ENCODE measurements at places on chromosomes 1 and 21.

GRCh38 chr21:45262616-45263015 is 25.1 kb downstream of the POFUT2 start:
- DNase-seq: no peak
- peaks cover 10% of the 10 kb centered on the region for H3K27me3 ChIP-seq
- H3K4me3 ChIP-seq: no peak overlapping the region
- peaks cover 11% of the 10 kb centered on the region for H3K4me1 ChIP-seq
- no peak overlapping the region for H3K27ac ChIP-seq

- no peak overlapping the region for H3K4me3 ChIP-seq
- no peaks in the 10 kb centered on the region for H3K4me1 ChIP-seq
- no peaks in the 10 kb centered on the region for H3K27me3 ChIP-seq
Observed at GRCh38 chr1:70462611-70463010, 51.5 kb downstream of the CTH start.

- H3K36me3 ChIP-seq: no peaks in the 10 kb centered on the region
- H3K4me3 ChIP-seq: no peak overlapping the region
- no peak overlapping the region for H3K27ac ChIP-seq
- no peak for DNase-seq
Observed at GRCh38 chr1:156682166-156682890, 5.1 kb upstream of the NES start.

DNA sequence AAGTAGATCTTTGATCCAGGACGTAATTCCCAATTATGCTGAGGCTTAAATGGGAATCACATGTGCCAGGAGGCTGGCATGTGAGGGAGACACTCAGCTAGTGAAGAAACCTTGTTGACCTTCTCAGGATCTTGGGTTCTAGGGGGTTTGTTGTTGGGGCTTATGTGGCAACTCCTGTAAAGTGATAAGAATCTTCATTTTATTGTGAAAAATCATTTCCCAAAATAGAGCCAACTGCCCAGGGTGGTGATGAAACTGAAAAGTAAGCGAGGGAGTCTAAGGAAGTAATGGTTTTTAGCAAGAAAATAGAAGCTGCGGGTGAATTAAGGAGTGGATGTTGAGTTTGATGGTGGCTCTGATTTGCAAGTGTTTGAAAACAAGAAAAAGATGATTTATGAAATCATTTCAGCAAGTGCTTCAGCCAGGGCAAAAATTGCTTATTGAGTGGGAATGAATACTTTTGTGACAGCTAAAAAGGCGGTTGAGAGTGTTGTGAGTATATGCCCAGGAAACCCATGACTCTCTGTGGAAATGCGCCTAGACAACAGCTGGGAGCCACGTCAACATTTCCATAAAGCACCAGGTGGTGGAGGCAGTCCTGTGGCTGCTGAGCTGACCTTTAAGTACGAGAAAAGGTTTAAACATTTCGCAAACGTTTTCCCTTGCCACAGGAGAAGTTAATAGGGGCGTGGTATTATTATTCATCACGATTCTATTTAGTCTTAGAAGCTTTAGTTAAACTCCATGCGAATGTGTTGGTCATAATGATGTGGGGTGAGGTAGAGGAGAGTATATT is 102.7 kb downstream of the HMGB4 start:
- peaks cover 7% of the 10 kb centered on the region for H3K4me1 ChIP-seq
- H3K36me3 ChIP-seq: no peaks in the 10 kb centered on the region
- H3K4me3 ChIP-seq: no peak overlapping the region
- DNase-seq: no peak

- H3K27ac ChIP-seq: no peak overlapping the region
- H3K27me3 ChIP-seq: no peaks in the 10 kb centered on the region
- DNase-seq: no peak
- H3K36me3 ChIP-seq: no peaks in the 10 kb centered on the region
- H3K4me1 ChIP-seq: no peaks in the 10 kb centered on the region
Observed at GRCh38 chr1:235818632-235819136, 48.0 kb downstream of the LYST start.

DNA sequence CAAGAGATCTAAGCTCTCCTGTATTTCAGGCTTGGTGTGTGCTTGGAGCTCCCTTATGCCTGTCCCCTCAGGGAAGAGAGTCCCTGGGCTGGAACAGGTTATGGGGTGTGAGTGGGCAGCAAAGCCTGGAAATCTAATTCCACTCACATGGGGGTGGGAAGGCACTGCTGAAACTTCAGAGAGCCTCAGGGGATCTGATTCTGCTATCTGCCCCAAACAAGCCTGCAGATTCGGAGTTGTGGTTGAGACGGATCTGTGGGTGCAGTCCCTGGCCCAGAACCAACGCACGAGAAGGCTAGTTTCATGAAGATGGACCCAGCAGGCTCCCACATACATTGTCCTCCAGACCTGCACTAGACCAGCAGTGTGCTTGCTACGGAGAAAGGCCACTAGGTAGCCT is 2.9 kb downstream of the BLACAT1 start:
- no peaks in the 10 kb centered on the region for H3K36me3 ChIP-seq
- DNase-seq: no peak
- no peak overlapping the region for H3K27ac ChIP-seq
- no peak overlapping the region for H3K4me3 ChIP-seq
- H3K27me3 ChIP-seq: peaks cover 94% of the 10 kb centered on the region
- peaks cover 35% of the 10 kb centered on the region for H3K4me1 ChIP-seq

DNA sequence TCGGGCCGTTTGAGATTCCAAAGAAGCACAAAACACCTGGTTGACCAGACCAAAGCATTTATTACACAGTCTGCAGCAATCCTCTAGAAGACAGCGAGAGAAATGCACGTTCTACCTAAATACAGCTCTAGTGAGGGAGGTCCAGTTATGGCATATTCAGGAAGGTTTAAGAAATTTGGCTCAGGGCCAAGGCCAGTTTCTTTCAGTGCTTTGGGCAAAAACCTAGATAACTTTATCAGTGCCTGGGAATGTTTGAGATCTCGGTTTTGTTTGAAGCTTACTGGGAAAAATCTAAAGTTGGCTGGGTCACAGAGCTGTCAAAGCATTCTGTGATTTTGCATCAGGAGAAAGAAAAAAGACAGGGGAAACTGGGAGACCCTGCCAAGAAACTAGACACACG is 514.0 kb upstream of the TMPRSS15 start:
- no peaks in the 10 kb centered on the region for H3K27me3 ChIP-seq
- no peak overlapping the region for H3K27ac ChIP-seq
- no peaks in the 10 kb centered on the region for H3K4me1 ChIP-seq
- DNase-seq: no peak

- peak overlapping the region; percentile 73 for H3K4me3 ChIP-seq
- peaks cover 47% of the 10 kb centered on the region for H3K4me1 ChIP-seq
Observed at GRCh38 chr1:11653101-11653860, 948 bp downstream of the FBXO2 start.

GRCh38 chr1:206855859-206856258 is 9.6 kb upstream of the IL20 start:
- no peaks in the 10 kb centered on the region for H3K4me1 ChIP-seq
- no peak for DNase-seq
- H3K27me3 ChIP-seq: peaks cover 31% of the 10 kb centered on the region
- H3K4me3 ChIP-seq: no peak overlapping the region
- no peak overlapping the region for H3K27ac ChIP-seq

DNA sequence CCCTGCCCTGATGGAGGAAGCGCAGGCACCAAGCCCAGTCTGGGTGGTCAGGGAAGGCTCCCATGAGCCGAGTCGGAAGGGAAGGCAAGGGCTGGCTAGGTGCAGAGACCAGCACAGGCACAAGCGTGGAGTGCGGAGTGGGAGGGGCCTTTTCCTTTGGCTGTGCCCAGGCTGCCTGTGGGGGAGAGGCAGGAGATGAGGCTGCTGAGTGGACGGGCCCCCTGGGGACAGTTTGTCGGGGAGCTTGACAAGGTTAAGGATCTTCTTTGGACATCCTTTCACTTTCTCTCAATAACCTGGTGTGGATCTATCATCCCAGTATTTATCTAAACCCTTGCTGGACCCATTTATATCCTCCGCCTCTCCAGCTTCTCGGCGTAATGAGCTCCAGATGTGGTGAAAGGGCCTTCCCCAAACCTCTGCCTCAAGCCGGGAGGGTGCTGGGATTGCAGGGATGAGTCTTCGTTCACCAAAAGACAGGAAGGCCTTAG is 42.9 kb downstream of the EPHB2 start:
- no peaks in the 10 kb centered on the region for H3K36me3 ChIP-seq
- no peak for DNase-seq
- H3K4me1 ChIP-seq: peaks cover 23% of the 10 kb centered on the region
- H3K27ac ChIP-seq: no peak overlapping the region

- DNase-seq: no peak
- H3K27me3 ChIP-seq: no peaks in the 10 kb centered on the region
- H3K4me1 ChIP-seq: peaks cover 6% of the 10 kb centered on the region
- peaks cover 29% of the 10 kb centered on the region for H3K36me3 ChIP-seq
- H3K4me3 ChIP-seq: no peak overlapping the region
Observed at GRCh38 chr21:41800425-41801320, 33.8 kb upstream of the RIPK4 start.

DNA sequence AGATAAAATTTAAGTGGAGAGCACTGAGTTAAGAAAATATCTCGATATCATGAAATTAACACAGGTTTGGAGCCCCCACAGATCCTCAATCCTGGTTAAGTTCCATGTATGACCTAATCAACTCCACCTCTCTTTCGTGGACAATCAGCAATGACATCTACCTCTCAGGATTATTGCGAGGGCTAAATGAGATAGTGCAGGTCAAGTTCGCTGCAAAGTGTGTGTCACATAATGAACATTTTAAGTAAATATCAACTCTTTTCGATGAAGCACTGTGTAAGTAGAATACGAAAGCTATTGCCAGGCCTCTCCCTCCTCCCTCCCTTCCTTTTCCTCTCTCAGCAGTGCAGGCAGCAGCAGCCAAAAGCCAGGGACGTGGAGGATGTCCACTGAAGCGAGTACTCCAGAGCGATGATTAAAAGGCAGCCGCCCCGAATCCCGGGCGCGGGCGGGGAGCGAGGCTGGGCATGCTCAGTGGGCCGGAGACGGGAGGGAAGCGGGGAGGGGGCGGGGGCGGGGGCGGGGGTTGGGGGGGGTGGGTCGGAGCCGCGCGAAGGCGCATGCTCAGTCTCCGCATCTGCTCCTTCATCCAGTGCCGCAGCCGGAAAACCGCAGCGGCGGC is at the start of gene CAMSAP2:
CAMSAP2 (plus strand) TSS at position 567 of the 622 bp plus-strand sequence. CDS start 935 bp downstream, outside the sequence.
- peaks cover 49% of the 10 kb centered on the region for H3K4me1 ChIP-seq
- peak within 1 kb of the TSS; percentile 92 for H3K4me3 ChIP-seq
- peak; percentile 91 for DNase-seq
- H3K27me3 ChIP-seq: no peaks in the 10 kb centered on the region
- no peaks in the 10 kb centered on the region for H3K36me3 ChIP-seq
- peak within 1 kb of the TSS; percentile 100 for H3K27ac ChIP-seq

DNA sequence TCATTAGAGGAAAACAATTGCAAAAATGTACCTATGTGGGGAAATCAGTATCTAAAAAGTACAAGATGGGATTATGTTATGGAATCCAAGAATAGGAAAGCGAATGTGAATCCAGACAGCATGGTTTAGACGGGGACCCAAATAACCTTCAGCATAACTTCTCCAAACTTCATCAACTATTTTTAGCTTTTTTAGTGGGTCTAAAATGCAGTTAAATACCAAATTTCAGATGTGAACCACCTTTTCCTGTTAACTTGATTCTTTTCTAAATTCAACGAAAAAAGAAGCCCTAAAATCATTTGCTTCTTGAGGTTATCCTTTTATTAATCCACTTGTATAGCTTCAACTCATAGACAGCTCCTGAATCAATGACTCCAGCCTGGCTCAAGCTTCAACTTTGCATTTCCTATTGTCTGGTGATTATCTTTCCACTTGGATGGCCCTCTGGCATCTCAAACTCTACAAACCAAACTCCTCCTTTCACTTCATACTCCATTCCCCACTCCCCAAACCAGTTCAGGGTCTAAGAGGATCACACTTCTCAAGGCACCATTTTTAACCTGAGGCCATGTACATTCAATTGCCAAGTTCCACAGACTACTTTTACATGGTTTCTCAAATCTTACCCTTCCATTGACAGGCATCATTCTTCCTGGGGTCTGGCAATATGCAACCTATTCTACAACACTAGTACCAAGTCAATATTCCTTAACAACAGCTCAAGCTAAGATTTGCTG is 7.4 kb downstream of the ERRFI1 start:
- peaks cover 83% of the 10 kb centered on the region for H3K4me1 ChIP-seq
- peaks cover 10% of the 10 kb centered on the region for H3K36me3 ChIP-seq
- H3K27ac ChIP-seq: no peak overlapping the region
- H3K4me3 ChIP-seq: no peak overlapping the region

DNA sequence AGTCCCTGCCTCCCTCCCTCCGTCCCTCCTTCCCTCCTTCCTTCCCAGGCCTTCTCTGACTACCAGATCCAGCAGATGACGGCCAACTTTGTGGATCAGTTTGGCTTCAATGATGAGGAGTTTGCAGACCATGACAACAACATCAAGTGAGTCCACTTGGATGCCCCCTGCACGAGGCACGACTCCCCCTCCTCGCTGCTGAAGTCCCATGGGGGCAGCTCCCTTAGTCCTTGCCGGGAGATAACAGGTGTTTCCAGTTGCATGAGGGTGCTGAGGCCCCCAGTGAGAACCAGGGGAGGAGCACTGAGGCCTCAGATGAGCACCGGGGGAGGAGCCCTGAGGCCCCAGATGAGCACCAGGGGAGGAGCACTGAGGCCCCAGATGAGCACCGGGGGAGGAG is 200.0 kb downstream of the LIPI start:
- H3K4me1 ChIP-seq: no peaks in the 10 kb centered on the region
- H3K4me3 ChIP-seq: no peak overlapping the region
- no peaks in the 10 kb centered on the region for H3K36me3 ChIP-seq
- H3K27ac ChIP-seq: no peak overlapping the region
- no peak for DNase-seq

GRCh38 chr1:66626261-66626660 is 92.3 kb downstream of the SGIP1 start:
- no peak overlapping the region for H3K27ac ChIP-seq
- no peaks in the 10 kb centered on the region for H3K36me3 ChIP-seq

GRCh38 chr1:58318157-58319005 is 228.1 kb downstream of the OMA1 start:
- no peaks in the 10 kb centered on the region for H3K36me3 ChIP-seq
- H3K27ac ChIP-seq: no peak overlapping the region
- DNase-seq: no peak
- H3K4me1 ChIP-seq: no peaks in the 10 kb centered on the region
- H3K27me3 ChIP-seq: peaks cover 12% of the 10 kb centered on the region

- H3K27ac ChIP-seq: peak overlapping the region; percentile 96
- peak overlapping the region; percentile 87 for H3K4me3 ChIP-seq
- DNase-seq: peak; percentile 36
- no peaks in the 10 kb centered on the region for H3K36me3 ChIP-seq
- peaks cover 92% of the 10 kb centered on the region for H3K27me3 ChIP-seq
- H3K4me1 ChIP-seq: peaks cover 74% of the 10 kb centered on the region
Observed at GRCh38 chr1:3069491-3070308, 697 bp downstream of the PRDM16 start.

DNA sequence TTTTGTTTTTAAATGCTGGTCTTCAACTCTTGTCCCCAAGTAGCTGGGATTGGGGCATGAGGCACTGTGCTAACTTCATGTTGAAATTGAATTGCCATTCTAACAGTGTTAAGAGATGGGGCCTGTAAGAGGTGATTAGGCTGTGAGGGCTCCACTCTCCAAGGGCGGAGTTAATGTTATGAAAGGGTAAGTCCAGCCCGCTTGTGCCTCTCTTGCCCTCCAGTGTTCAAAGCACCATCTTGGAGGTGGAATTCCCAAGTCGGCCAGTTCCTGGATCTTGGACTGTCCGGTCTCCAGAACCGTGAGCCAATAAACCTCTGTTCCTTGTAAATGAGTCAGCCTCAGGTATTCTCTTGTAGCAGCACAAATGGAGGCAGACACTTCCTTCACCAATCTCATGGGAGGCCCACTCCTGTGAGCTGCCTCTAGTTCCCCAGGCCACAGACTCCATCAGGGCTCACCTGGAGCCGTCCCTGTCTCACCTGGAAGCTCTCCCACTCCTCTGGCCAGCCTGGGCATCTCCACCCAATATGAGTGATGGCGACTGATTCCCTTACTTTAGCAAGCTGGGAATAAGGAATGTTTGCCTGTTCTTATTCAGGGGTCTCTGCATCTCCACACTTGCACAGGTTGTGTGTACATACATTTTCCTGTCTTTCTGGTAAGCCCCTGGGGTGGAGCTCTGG is 15.5 kb downstream of the IBA57 start:
- H3K27me3 ChIP-seq: no peaks in the 10 kb centered on the region
- DNase-seq: no peak
- no peaks in the 10 kb centered on the region for H3K36me3 ChIP-seq
- peaks cover 16% of the 10 kb centered on the region for H3K4me1 ChIP-seq
